ENCODE measurements at places on chromosomes 7 and 10.
A peak's percentile ranks its signal among the peaks of the same experiment; 100 is the strongest.

DNA sequence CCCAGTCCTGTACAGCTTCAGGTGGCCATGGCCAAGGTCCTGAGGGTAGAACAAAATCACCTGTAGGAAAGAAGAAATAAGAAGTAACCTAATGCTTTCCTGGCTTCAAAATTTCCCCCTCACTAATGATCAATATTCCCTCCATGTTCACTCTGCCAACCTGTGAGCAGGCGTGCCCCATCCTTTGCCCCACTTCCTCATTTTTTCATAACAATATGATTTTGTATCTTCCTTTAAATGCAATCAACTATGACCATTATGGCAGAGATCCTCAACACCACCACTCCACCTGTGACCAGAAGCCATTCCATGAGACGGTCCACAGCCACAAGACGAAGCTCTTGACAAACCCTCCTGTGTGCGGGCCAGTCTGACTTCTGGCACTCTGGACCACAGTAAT lies 7.0 kb downstream of the MSS51 start:
- DNase-seq = no peak

DNA sequence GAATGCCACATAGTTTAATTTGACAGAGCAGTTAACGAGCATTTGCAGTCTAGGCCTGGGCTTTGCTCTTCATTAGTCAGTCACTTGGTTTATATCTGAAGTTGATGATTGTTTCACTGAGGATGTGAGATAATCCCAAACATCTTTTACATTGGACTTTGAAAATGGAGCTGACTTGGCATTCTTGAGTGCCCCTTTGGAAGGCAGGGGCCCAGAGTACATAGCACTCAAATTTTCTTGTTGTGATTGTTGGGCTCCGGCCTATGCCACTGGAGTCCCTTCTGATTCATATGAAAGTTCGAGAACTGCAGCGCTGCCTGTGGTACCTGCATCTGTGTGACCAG lies 21.9 kb downstream of the DNAJB6 start:
- no peak for DNase-seq

DNA sequence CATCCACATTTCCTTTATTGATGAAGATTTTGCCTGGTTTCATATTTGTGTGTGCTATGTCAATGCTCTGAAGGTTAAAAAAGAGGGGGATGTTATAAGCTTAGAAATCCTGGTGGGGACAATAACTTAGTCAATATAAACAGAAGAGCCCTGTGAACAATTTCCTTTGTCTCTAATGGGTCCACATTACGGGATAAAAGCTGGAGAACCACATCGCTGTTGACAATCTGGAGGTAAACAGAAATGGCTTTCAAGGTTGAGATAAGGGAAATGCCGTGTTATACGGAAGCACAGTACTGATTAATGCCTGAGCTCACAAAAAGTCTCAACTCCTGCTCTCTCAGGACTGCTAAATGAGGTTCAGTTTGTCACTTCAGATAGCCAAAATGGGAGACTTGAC lies 16.8 kb downstream of the ASAH2 start:
- no peak for DNase-seq

DNA sequence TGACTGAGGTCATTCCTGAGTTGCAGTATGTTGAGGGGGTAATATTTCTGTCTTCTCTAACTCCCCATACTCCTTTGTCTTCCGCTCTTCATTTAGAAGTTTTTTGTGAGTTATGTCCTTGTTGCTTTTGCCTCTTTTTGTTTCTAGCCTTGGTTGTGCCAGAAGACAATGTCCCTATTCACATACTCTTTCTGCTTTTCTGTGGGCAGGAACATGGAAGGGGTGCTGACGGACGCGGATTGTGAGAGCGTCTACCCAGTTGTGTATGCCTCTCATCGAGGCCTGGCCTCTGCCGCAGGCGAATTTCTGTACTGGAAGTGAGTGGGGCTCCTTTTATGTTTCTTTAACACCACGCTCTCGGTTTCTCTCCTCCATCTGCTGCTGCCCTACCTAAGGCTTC lies 20.5 kb downstream of the STAG3 start:
- no peak for DNase-seq

DNA sequence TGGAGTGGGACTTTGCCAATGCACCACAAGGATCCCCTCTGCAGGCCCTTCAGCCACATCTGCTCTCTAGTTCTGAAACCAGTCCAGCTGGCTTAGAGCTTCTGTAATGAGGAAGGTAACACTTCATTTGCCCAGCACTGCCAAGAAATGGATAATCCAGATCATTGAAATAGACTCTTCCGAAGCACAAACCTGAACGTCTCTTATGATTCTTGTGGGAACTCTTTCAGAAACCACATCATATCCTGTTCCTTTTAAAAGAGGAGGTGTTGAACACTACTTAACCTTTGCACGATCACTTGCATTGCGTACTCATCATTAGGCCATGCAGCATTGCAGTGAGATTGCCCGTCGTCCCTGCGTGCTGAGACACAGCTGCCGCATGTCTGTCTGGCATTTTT lies 25.8 kb upstream of the PLPP4 start:
- DNase-seq = no peak

- DNase-seq = no peak
Measured at GRCh38 chr7:105367458-105367857, 21.3 kb downstream of the SRPK2 start.

DNA sequence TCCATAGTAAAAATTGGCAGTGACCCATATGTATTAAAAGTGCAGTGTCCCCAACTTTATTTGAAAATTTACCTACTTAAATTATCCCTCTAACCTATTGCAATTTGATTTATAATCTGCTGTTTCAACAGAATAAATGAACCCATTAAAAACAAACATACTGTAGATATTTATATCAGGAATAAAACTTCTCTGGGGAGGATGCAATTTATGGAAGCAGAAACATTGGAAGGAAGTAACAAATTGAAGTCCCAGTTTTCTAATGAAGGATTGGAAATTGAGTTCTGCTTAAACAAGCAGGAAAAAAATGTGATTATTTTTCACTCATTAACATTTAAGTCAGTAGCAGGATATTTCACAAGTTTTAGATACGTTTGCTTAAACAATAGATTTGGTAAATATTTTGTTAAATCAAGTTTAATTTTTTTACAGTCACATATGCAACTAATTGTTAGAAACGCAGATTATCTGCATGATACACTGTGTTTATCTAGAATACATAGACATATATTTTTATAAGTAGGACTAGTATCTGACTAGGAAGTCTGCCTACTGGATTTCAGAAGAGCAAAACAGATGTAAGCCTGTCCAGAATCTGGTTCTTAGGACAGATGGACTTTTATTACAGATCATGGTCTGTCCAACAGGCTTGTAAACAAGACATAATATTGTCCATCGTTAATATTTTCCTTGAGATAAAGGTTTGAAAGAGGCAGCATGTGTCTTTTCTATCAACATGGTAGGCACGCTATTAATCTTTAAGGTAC lies 5.3 kb downstream of the AGMO start:
- no peak for DNase-seq

GRCh38 chr10:102118867-102119266 lies 1.3 kb downstream of the LDB1 start:
- no peak for DNase-seq

- no peak for DNase-seq
Measured at GRCh38 chr10:127046975-127047877, 142.0 kb downstream of the DOCK1 start.

- DNase-seq = peak; percentile 36
Measured at GRCh38 chr7:25262586-25262985, 34.3 kb upstream of the NPVF start.

DNA sequence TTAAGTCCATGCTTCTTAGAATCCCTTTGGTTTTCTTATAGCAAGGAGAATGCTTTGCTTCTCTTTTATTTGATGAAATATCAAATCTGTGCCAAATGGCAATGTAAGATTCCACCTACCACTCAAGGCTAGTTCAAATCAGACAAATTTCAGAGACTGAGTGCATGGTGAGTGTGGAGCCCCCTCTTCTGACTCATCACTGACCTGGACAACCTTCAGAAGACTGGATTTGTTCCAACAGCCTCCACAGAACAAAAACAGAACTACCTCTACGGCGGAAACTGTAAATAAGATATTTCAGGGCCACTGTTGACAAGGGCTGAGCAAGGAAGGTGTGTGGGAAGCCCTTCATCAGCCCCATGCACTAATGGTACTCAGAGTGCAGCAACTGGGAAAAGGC lies 21.1 kb downstream of the NCAPG2 start:
- no peak for DNase-seq

DNA sequence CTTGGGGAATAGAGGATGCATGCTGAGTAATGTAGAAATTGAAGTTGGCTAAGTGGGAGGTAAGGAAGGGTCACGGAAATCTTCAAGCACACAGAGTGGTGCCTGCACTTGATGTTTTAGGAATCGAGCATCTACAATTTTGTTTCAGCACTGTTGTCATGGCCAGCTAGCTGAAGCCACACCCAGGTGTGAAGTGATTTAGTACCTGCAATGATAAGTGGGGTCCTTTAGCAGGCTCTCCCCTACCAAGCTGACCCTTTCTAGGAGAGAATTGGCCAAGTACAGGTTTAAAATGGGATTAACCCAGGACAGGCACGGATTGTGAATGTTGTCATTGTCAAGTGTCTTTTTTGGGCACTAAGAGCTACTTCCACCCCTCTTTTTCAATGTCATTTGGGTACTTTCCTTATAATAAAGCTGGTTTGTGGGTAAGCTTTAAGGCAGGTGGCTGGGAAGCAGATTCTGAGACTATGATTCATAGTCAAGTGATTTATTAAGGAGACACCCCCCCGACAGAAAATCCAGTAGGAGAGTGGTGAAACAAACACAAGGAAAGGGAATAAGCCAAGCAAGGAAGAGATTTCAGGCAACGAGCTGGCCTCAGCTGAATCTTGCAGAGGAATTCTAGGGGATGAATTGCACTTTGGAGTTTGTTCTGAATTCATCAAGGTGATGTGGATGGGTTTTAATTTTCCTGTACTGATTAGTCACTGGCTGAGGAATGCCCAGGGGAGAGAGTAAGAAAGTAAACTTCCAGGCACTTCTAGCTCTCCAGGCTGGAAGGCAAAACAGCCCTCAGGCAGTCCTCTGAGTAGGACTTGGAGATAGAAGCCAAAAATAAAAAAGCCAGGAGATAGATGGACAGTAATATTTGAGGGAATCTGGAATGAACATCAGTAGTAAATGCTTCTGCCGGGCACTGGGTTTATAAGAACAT lies 1128.4 kb downstream of the SORCS3 start:
- no peak for DNase-seq

DNA sequence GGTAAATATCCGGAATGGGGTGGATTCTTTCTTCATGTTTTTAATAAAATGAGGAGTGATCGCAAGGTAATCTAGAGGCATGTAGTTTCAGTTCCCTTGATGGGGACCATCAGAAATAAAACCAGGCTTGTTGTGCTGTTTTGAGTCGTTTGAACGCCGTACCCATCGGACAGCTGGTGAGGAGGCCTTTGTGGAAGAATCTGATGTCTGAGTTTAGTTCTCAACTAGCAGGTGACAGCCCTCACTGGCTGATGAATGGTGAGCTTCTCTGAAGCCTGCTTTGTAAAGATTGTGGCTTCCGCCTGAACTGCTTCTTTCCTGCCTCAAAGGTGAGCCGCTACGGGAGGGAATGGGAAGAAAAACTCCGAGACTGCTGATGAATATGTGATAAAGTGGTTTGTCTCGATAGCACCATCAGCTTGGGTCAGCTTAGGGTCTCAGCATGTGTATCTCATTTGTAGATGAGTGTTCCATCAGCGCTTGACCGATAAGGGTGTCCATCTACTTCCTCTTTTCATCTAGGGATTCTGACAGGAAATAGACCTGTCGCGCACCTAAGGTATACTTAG lies 977 bp downstream of the TMEM248 start:
- no peak for DNase-seq

- no peak for DNase-seq
Measured at GRCh38 chr7:121473645-121474300, 77.7 kb upstream of the FAM3C start.

- no peak for DNase-seq
Measured at GRCh38 chr7:155283565-155284194, 14.0 kb upstream of the INSIG1 start.

DNA sequence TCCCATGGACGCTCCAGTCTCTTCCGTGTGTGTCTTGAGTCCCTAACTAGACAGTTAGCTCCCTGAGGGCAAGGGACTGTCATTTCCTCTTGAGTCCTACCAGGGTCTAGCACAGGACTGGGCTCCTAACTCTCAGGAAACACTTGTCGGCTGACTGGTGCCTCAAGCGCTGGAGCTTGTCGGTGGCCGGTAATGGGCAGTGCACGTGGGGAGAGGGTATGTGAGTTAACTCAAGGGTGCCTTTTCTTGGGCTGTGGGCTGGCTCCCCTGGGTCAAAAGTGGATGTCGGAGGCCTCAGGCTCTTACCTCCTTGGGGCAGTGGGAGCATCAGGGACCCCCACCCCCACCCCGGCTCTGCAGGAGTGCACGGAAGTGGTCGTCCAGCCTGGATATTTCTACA lies 32.9 kb downstream of the ZNF775 start:
- DNase-seq = no peak

DNA sequence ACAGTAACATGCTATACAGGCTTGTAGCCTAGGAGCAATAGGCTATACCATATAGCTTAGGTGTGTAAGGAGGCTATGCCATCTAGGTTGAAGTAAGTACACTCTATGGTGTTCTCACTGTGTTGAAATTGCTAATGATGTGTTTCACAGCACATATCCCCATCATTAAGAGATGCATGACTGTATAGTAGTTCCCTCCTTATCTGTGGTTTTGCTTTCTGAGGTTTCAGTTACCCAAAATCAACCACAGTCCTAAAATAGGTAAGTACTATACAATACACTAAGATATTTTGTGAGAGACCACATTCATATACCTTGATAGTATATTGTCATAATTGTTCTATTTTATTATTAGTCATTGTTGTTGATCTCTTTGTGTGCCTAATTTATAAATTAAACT lies 12.7 kb downstream of the FZD1 start:
- DNase-seq = no peak

DNA sequence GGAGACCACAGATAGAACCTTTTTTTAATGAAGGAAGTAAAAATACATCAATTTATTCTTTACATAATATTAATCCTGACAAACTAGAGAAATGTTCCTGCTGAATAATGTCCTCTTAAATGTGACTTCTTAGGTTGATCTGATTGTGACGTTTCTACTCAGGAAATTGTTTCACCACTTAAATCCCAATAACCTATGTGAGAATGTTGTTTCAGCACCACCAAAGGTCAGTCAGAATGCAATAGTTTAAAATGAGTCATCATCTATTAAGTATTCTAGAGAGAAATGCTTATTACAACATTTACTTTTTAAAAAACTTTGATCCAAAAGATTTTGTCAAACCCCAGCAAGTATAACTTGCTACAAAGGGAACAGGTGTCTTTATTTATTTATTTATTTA lies 155.4 kb upstream of the CACNA2D1 start:
- DNase-seq = no peak

GRCh38 chr10:75928231-75928630 lies 496.8 kb downstream of the LRMDA start:
- no peak for DNase-seq

DNA sequence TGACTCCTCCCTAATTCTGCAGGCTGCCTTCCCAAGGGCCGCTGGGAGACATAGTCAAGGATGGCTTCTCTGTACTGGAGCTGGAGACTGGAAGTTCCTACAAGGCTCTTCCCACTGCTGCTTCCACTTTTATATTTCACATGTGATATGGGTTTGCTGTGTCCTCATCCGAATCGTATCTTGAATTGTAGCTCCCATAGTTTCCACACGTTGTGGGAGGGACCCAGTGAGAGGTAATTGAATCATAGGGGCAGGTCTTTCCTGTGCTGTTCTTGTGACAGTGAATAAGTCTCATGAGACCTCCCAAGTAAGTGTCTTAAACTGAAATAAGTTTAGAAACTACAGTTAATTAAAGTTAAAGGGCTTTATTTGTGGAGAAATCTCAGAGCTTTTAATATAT lies 47.0 kb upstream of the BICC1 start:
- no peak for DNase-seq

All from HS-5 (cell line).